ELR (cell line): ENCODE measurements at places on chromosomes 6 and 20.

DNA sequence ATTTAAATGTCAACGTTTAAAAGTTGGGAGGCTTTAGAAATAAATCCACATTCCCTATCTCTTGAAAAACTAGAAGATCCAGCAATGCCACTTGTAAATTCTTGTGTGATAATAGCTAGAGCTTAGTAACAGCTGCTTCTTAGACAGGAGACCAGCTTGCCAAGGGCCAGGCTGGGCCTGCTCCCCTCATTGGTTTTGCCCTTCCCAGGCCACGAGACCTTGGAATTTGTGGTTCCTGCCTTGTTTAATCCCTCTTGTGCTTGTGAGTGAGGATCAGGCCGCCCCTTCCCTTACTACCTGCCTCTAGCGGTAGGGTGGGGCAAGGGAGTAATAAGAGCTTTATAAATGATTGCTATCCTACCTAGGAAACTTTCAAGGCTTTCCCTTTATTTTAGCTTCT is 363.5 kb downstream of the SYNE1 start:
- DNase-seq: no peak

DNA sequence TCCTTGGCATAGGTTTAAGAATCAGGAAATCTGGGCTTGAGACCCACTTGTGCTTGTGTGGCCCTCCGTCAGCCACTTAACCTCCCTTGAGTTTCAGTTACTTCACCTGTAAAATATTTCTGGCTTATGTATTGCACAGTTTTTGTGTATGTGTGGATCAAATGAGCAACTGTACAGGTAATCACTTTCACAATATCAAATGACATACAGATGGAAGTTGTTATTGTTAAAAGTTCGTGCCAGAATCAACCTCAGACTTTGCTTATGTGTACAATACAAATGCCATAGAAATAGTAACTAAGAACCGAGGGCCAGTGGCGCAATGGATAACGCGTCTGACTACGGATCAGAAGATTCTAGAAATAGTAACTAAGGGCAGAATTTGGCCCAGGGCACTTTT is 65.6 kb upstream of the KIF13A start:
- no peak for DNase-seq

GRCh38 chr6:43923376-43924221 is 153.6 kb downstream of the VEGFA start:
- peak; percentile 78 for DNase-seq

- no peak for DNase-seq
Observed at GRCh38 chr20:10713161-10713560, 39.4 kb upstream of the JAG1 start.

DNA sequence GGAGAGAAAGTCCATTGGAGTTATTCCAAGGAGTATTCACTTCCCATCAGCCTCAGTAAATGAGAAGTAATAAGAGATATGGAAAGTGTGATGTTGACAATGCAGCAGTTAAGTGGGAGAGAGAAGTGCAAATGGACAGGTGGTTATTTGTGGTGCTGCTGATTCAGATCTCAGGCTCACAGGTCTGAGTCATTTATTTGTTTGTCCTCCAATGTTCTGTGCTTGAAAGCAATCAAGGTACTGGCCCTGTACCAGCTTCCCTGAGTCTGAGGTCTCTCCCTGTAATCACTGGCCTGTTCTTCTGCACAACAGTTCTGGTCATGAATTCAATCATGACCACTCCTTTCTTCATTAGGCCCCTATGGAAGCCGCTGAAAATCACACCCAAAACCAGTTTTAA is 827.7 kb downstream of the MAFB start:
- no peak for DNase-seq

DNA sequence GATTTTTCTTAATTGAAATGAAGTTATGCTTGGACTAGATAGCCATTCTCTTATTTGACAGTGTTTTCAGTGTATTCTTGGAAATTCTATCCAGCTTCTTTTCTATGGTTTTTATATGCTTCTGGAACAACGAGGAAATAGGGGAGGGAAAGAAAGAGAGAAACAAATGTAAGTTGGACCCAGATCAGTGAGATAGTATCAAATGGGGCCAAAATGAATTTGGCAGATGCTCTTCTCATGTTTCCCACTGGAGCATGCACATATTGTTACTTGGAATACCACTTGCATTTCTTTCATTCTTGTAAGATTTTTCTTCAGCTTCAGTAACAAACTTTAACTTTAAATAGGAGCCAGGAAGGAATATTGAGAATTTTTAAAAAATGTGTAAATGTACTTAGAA is 312.3 kb downstream of the PRL start:
- no peak for DNase-seq

GRCh38 chr6:38151580-38152500 is 332.3 kb downstream of the ZFAND3 start:
- DNase-seq: no peak

DNA sequence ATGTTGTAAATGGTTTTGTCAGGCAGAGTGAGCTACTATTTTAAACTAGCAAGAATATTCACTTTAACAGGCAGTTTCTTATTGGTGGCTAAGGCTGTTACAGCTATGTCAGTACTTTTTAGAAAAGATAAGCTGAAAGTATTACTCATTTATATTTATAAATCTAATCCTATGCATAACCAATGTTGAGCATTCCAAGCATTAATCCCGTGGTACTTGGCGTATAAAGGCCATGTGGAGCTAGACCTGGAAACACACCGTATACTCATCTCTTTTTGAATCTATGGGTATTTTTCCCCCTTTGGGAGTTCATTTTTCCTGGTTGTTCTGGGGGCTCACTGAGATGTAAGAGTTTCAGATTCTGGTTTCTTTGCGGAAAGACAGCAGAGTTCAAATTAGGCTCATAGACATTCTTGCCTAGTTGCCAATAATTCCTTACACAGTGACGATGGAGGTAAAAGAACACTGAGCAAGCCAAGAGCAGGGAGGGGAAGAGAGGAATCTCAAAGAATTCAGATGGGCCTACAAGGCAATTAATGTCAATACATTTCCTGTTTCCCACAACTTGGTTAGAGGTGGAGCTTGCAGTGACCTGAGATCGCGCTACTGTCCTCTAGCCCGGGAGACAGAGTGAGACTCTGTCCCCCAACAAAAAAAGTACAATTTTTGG is 211.5 kb downstream of the SOX4 start:
- no peak for DNase-seq

GRCh38 chr6:109456710-109457561 is 1.4 kb upstream of the MICAL1 start:
- DNase-seq: peak; percentile 64

- DNase-seq: peak; percentile 77
Observed at GRCh38 chr6:137313928-137314855, 95.0 kb upstream of the IFNGR1 start.

GRCh38 chr6:112214739-112215269 is 39.6 kb downstream of the LAMA4 start:
- DNase-seq: peak; percentile 35

- DNase-seq: no peak
Observed at GRCh38 chr6:114058435-114058834, 87.5 kb upstream of the HDAC2 start.

DNA sequence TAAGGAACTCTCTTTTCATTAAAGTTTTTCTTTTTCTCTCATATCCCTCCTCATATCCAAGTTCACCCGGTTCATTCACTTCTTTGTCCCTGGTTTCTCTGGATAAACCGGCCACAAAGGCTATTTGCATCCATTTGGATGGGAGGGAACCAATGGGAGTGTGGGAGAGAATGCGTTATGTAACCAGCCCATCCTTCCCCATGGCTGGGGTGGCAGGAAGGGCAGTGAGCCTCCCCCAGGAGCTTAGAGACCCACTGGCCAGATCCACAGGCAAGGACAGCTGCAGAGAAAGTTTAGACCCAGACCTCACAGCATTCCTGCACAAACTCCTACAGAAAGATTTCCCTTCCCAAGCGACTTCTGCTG is 10.7 kb downstream of the CASS4 start:
- no peak for DNase-seq

- DNase-seq: no peak
Observed at GRCh38 chr6:5507131-5507681, 245.9 kb downstream of the FARS2 start.

- no peak for DNase-seq
Observed at GRCh38 chr6:62764841-62765240, 446.4 kb upstream of the FKBP1C start.

GRCh38 chr6:112443179-112444065 is 96.3 kb downstream of the RFPL4B start:
- no peak for DNase-seq

DNA sequence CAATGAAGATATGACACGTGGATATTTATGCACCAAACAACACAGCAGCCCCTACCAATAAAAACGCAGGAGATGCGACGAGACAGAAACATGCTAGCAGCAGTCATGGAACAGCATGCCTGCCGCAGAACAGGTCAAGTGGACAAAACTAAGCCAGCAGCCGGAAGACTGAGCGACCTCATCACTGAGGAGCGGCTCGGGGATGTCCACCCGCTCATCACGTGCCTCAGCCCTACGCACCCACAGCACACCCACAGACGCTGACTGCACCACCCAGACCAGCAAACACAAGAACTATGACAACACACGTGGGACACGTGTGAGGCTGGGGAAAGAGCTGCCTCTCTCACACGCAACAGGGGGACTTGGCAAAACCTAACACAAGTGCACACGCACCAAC is 81.7 kb downstream of the TAF4 start:
- no peak for DNase-seq
